ENCODE measurements at places on chromosomes 12 and 14.

GRCh38 chr12:50322206-50322605 is 38.9 kb upstream of the LIMA1 start:
- no peak for DNase-seq

- DNase-seq, result no peak
These were observed 1.7 kb downstream of the MMP17 start for GRCh38 chr12:131829791-131830334.

DNA sequence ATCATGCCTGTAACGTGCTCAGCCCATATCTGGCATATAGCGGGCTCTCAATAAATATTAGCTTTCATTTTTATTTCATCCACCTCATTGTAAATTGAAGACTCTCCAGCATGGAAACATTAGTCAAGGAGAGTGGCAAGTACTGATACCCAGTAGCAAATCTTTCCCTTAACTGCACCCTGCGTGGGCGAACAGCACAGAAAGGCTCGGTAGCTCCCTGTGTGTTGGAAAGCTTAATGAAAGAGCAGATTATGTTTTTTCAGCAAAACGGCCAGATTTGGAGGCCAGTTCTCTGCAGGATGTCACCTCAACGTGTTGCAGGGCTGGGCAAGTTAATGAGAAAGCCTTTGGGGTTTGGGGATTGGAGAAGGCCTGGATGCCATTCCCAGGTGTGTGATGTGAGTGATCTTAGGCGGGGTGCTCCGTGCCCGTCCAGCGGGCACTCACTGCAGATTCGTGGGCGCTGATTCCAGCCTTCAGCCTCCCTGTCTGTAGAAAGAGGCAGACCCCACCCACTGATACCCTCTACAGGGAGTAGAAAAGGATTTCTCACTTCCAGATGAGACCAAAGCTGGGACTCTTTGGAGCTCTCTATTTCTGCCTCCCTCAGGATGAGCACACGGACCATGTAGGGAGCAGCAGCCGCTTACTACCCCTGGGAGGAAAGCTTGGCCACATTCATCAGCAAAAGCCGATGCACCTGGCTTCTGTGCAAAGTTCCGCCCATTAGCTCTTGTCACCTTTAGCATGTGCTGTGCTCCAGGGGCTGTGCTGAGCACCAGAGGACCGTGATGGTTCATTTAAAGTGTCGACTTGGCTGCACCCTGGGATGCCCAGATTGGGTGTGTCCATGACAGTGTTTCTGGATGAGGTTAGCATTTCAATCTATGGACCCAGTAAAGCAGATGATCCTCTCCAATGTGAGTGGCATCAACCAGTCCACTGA is 29.1 kb downstream of the C14orf132 start:
- no peak for DNase-seq

GRCh38 chr12:47828976-47829482 is 9.3 kb upstream of the HDAC7 start:
- peak; percentile 36 for DNase-seq

DNA sequence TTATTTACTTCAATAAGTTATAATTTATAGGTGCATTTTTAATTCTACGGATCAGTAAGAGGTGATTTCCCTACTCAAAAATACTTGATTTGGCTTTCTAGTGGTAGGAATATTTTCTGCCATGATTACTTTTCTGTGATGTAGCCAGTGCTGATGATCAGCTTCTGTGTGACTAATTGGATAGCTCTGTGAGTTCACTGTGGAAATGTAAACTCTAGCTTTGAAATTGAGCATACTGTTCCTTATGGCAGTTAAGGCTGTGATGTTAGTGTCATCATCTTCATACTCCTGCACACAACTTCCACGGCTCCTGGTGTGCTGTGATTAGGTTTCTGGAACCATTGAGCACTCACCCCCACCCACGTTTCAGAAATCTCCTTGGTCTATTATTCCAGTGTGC is 48.2 kb downstream of the PLEKHA5 start:
- DNase-seq, result no peak

- no peak for DNase-seq
These were observed 54.4 kb upstream of the KRR1 start for GRCh38 chr12:75565795-75566194.

GRCh38 chr12:9991876-9992275 is 7.0 kb downstream of the CLEC1B start:
- peak; percentile 49 for DNase-seq

GRCh38 chr12:65666876-65667275 is 157.4 kb upstream of the HMGA2 start:
- peak; percentile 4 for DNase-seq

GRCh38 chr14:70093156-70093555 is 95.6 kb downstream of the SLC8A3 start:
- no peak for DNase-seq

DNA sequence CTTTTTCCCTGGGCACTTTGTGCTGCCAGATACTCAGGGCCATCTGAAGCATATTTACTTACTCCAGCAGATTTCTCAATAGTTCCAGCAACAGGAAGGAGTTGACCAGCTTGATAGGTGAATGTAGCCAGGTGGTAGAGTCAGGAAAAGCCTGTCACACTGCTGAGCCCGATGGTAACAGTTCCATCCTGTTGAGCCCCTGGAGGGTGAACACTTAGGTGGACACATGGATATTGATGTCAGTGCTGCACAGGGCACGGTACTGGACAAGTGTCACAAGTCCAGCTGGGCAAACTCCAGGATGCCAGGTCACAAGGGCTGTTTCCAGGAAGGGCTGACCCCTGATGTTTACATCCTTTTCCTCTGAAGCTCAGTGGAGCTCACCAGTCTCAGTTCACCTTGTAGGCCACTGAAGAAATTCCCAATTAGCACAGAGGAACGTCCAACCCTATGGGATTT is 2.3 kb upstream of the SMOC1 start:
- no peak for DNase-seq

DNA sequence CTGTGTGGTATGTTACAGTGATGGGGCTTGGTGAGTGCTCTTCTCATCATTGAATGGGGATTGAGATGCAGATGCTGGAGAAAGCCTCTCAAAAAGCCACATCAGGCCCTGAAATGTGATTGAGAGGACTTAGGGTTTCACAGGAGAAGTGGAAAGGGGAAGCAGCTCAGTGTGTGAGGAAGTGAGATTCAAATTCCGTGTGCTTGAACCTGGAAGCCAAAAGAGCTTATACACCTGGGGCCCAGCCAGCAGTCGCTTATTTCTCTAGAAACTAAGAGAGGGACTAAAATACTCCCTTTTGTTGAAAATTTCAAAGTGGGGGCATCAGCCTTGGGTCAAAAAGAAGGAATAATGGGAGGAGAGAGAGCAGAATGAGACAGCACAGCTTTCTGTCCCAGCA is 39.1 kb upstream of the GZMB start:
- peak; percentile 92 for DNase-seq

DNA sequence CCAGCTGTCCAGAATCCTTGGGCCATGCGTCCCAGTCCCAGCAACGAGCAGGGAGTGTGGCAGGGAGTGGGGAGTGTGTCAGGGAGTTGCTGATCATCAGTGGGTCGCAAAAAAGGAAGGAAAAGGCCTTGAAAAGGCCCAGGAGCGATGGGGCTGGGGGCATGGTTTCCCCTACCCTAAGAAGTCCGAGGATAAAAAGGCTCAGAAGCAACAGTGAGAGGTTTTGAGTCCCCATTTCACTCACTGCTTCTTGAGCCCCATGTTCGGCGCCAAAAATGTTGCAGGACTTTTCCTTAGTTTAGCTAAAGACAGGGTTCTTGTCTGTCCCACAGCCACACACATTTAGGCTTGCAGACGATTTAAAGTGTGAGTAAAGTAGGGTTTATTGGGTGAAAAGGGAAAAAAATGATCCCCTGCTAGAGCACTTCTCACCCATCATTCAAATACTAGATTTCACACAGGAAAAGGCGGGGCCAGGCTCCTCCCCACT is 189.5 kb downstream of the KCNC2 start:
- DNase-seq, result no peak

DNA sequence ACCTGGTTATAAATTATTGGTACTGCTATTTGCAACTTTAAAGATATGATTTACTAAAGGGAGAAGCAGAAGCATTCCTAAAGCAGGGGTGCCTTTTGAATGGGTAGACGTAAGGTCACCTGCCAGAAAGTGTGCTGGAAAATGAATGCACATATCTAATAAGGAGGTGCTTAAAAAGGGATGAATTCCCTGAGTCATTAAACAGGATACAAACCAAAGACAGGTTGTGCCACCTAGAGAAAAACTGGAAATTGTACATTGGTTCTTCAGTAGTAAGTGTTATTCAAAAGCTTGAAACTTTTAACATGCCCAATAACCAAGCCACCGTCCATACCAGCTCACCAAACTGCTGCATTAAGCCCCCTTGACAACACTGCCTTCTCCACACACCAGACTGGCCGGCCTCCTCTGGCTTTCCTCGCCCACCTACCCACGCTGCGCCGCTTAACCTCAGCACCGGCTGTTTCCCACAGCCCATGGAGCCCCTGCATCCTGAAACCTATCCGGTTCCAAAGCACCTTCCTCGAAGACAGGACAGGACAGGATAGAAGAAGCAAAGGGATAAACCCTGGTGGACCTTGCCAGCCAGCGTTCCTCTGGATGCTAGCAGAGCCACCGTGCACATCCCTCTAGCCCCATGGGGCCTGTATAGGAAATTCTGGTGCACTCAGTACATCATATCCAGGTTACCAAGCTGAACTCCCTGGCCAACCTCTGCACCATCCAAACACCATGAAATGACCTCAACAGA is 201.5 kb upstream of the CAND1 start:
- no peak for DNase-seq

- peak; percentile 46 for DNase-seq
These were observed 292.9 kb upstream of the GRIP1 start for GRCh38 chr12:66971816-66972215.

DNA sequence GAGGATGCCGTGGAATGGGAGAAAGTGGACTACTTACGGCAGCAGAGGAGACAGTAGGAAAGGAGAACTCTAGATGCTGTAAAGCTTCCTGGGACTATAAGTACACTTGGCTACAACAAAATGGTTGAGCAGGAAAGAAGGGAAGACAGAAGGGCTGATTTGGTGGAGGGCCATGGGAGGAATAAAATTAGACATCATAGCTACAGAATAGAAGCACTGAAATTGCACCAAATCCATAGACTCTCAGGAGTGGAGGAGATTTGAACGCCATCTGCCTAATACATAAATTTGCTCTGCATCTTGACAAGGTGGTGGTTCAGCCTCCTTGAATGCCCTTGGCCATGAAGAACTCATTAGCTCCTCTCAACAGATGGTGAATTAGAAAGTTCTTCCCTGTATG is 16.3 kb upstream of the DCP1B start:
- DNase-seq, result no peak

DNA sequence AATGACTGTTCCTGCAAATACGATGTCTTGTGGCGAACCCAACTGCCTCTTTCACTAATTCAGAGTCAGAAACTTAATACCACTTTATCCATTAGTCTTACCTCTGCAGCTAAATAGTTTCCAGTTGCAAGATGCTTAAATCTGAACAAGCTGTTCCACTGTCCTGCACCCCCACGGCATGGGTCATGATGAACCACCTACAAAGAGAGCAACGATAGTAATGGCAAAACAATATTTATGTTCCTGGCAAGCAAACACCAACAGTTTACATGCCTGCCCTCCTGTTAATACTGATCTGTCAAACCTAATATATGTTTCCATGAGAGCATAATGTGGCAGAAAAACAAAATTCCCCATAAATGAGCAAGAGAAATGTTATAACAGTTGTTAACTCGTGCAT is 121.9 kb downstream of the ITPR2 start:
- DNase-seq, result no peak

- DNase-seq, result no peak
These were observed 77.8 kb downstream of the SMOC1 start for GRCh38 chr14:69956970-69957369.

GRCh38 chr14:61202124-61202523 is 79.0 kb downstream of the TMEM30B start:
- DNase-seq, result peak; percentile 12

- no peak for DNase-seq
These were observed 560.0 kb downstream of the SNAPC1 start for GRCh38 chr14:62322216-62322615.

GRCh38 chr12:47207829-47208248 is 128.1 kb upstream of the AMIGO2 start:
- peak; percentile 58 for DNase-seq

GRCh38 chr12:119301379-119301778 is 33.1 kb upstream of the CCDC60 start:
- DNase-seq, result peak; percentile 54

GRCh38 chr12:116534311-116535121 is 24.7 kb upstream of the MAP1LC3B2 start:
- DNase-seq, result no peak

DNA sequence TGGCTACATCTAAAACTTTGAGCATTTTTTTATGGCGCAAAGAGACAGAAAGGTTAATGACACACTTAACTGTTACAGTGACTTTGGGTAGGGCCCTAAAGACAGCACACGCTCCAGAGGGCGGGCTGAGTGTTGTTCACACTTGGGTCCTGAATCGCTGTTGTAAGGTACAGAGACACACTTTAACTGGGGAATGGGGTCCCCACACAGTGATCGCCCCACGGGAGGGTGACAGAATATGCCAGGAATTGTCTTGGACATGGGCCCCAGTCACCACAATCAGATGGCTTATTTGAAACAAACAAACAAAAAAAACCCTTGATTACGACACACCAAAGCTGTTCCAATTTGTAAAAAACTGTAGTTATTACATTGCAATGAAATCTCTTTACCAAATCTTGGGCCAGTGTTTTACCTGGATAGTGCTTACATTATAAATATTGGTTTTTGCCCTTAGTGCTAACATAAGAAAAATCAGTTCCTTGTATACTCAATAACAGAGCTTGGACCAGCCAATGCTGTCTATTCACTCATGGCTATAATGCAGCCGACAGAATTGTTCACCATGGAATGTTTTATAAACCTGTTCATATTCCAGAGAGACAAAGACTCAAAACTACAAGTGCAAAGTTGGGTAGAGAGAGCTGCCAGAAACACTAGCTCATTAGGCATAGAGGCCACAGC is 28.3 kb downstream of the KCTD10 start:
- no peak for DNase-seq

DNA sequence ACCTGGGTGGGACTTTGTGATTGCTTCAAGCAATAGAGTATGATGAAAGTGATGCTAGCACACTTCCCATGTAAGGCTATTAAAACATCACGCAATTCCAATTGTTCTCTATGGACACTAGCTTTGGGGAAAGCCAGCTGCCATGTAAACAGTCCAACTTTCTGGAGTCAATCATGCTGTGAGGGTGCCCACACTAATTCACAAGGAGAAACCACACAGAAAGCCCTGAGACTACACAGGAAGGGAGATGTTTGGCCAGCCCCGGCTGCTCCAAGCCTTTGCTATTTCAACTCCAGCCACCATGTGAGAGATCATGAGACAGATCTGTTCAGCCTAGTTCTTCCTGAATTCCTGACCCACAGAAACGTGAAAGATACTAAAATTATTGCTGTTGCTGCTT is 96.3 kb downstream of the ST8SIA1 start:
- DNase-seq, result no peak

GRCh38 chr12:117903110-117903840 is 65.5 kb downstream of the KSR2 start:
- DNase-seq, result no peak

- DNase-seq, result no peak
These were observed 113.5 kb downstream of the MNAT1 start for GRCh38 chr14:60848066-60848465.

DNA sequence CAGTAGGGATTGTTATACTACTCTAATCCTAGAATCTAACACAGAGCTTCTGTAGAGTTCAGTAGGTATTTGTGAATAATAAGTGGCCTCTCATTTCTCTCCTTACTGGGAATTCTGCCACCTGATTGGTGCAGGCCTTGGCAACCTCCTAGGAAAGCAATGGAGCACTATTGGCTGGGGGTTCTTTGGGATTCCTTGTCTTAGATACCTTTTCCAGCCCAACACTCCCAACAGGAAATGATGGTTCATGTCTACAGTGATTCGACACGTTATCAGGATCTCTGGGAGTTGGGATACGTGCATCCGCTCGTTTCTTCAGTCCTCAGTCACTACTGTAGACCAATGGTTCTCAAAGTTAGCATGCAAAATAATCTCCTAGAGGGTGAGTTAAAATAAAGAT is 67.4 kb downstream of the ELK3 start:
- no peak for DNase-seq

Measured in MV-4-11 (cell line).